Panc1 (cell line): ENCODE measurements at places on chromosomes 3 and 15. TPM values are rescaled to one million over a fixed set of nuclear protein-coding genes. Genes with fewer than 3 reads are reported as not detected.

DNA sequence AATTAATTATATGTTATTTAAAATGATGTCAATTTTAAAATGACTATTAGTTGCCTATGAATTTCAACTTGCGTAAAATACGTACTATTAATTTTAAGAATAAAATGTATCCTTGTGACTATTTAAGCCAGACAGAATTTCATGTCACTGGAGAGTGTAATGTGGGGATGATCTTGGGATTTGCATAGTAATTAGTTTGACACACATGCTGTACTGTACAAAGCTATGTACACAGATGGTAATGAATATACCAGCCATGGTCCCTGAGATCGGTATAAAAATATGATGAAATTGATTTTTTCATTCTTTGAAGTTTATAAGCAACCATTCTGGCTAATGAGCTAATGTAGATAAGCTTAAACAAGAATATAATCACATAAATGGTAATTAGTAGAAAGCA is 134.4 kb upstream of the ROBO1 start:
- no peaks in the 10 kb centered on the region; the same call in 1 of the 2 replicates for H3K4me1 ChIP-seq
- H3K36me3 ChIP-seq: no peaks in the 10 kb centered on the region
- no peak for DNase-seq
- H3K27ac ChIP-seq: no peak overlapping the region
- no peak overlapping the region for H3K4me3 ChIP-seq

Gene IGSF11
- total RNA-seq: 0.33 TPM

GRCh38 chr3:146247911-146248310 is 3.0 kb downstream of the PLSCR4 start:
- DNase-seq: no peak
- H3K27ac ChIP-seq: no peak overlapping the region
- H3K4me3 ChIP-seq: no peak overlapping the region
- no peaks in the 10 kb centered on the region for H3K4me1 ChIP-seq
- H3K27me3 ChIP-seq: peaks cover 10% of the 10 kb centered on the region
- no peaks in the 10 kb centered on the region; the same call in 1 of the 2 replicates for H3K36me3 ChIP-seq

- H3K36me3 ChIP-seq: peaks cover 3% of the 10 kb centered on the region; the same call in 1 of the 2 replicates
- no peak overlapping the region for H3K27ac ChIP-seq
- no peak overlapping the region for H3K4me3 ChIP-seq
- H3K4me1 ChIP-seq: 0 out of 2 replicates have a peak, but pooled peaks cover 8% of the 10 kb centered on the region
- H3K27me3 ChIP-seq: peaks cover 43% of the 10 kb centered on the region
Measured at GRCh38 chr3:155745795-155746550, 1.1 kb upstream of the PLCH1 start.

DNA sequence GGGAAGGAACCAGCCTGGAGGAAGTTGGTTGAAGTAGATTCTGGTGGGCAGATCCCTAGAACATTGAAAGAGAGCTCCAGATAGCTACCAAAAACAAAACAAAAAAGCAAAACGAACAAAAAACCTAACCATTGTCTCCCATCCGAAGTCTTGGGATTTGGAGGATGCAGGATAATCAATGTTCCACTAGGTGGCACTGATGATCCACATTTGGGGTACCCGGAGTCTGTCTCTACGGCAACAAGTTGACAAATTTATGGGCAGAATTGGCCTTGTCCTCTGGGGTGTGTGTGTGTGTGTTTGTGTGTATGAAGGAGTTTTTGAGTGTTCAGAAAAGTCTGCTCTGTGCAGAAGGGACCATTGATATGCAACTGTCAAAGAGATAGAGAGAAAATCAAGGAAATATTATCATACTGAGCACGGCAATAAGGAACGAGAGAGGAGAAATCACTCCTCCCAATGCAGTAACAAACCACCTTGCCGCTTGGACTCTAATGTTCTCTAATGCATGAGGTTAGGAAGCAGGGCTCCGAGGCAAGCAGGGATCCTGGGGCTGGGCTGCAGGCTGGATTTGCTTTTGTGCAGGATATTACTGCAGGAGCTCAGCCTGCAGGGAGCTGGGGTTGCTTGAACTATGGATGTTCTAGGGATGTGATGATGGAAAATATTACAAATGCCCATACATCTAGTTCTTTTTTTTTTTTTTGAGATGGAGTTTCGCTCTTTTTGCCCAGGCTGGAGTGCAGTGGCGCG is 59.8 kb upstream of the KLHL25 start:
- no peaks in the 10 kb centered on the region for H3K4me1 ChIP-seq
- no peaks in the 10 kb centered on the region for H3K36me3 ChIP-seq
- H3K27ac ChIP-seq: no peak overlapping the region
- no peak for DNase-seq
- no peak overlapping the region for H3K4me3 ChIP-seq
- peaks cover 5% of the 10 kb centered on the region for H3K27me3 ChIP-seq

DNA sequence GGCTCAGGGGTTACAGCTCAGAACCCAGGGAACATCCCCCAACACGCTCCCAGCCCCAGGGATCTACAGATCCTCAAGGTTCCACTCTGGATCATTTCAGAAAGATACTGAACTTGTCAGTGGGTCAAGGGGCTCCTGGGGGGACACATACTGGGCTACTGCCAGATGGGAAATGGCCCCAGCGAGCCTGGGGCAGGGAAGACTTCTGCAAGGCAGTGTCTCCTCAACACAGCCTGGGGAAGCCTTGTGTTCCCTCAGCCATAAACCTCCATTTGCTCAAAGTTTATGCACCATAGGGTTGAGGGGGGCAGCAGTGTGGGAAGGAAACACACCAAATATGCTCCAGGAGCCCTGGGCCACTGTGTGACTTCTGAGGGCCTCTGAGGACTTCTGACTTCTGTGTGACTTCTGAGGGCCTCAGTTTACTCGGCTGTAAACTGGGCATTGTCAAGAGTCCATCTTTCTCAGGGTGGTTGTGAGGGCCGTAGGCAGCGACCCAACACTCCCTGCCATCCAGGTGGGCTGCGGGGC is 58.4 kb downstream of the IQSEC1 start:
- H3K4me1 ChIP-seq: no peaks in the 10 kb centered on the region
- no peaks in the 10 kb centered on the region for H3K27me3 ChIP-seq
- no peak for DNase-seq
- no peak overlapping the region for H3K4me3 ChIP-seq
- H3K36me3 ChIP-seq: no peaks in the 10 kb centered on the region
- no peak overlapping the region for H3K27ac ChIP-seq

DNA sequence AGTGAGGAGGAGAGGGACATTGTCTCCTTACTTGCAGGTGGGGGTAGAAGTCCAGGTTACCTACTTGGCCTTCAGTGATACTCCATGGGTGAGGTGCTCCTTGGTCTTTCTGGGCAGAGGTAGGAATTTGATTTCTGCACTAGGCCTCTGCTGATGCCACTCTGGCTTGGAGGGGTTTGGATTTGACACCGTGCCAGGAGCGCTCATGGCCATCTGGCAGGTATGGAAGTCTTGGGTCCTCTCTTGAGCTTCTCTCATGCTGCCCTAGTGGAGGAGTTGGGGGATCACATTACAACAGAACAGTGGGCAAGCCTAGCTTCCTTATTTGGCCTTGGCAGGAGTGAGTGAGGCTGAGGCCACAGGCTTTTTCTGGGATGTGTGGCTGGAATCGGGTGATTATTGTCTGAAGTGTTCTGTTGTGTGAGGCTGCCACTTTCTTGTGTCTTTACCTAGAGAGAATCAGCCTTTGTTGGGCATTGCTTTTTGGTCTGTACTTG is 525.0 kb downstream of the GABRG3 start:
- H3K4me3 ChIP-seq: no peak overlapping the region
- H3K4me1 ChIP-seq: no peaks in the 10 kb centered on the region
- DNase-seq: no peak
- H3K36me3 ChIP-seq: no peaks in the 10 kb centered on the region
- H3K27me3 ChIP-seq: no peaks in the 10 kb centered on the region

GRCh38 chr15:89163271-89164055 is 57.9 kb downstream of the RLBP1 start:
- peaks cover 15% of the 10 kb centered on the region for H3K4me1 ChIP-seq
- no peaks in the 10 kb centered on the region for H3K36me3 ChIP-seq
- no peak overlapping the region for H3K4me3 ChIP-seq
- no peak overlapping the region for H3K27ac ChIP-seq

Gene QRICH1
- 79.9 TPM for total RNA-seq

- H3K27ac ChIP-seq: no peak overlapping the region
- peaks cover 18% of the 10 kb centered on the region for H3K27me3 ChIP-seq
- no peaks in the 10 kb centered on the region for H3K36me3 ChIP-seq
- DNase-seq: no peak
- H3K4me3 ChIP-seq: no peak overlapping the region
- H3K4me1 ChIP-seq: no peaks in the 10 kb centered on the region
Measured at GRCh38 chr3:124597979-124598378, 132.3 kb upstream of the UMPS start.

Gene SEC22A
- 22.7 TPM for total RNA-seq

- H3K27ac ChIP-seq: no peak overlapping the region
- H3K27me3 ChIP-seq: no peaks in the 10 kb centered on the region
- DNase-seq: no peak
- H3K4me3 ChIP-seq: no peak overlapping the region
- no peaks in the 10 kb centered on the region for H3K36me3 ChIP-seq
Measured at GRCh38 chr3:66401675-66402491, 98.9 kb downstream of the LRIG1 start.
